NCI-H2171 treated with DMSO at 0.1 percent for 48 hours (cell line): ENCODE measurements at places on chromosomes 4 and X.

DNA sequence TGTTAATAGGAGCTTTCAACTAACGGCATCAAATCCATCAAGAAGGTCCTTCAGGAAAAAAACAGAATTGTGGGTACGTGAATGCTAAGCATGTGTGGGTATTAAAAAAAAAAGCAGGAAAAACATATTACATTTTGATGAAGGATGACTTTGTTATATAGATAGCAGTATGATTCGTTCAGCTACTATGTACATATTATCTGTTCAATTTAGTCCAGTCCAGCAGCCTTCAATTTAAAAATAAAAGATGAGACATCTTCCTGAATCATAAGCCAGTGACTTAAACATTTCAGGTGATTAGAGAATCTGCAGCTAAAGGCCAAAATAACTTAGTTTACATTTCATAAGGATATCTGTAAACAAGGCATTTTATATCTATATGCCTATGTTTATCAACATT, 63.4 kb downstream of the LCORL start:
- DNase-seq = no peak

DNA sequence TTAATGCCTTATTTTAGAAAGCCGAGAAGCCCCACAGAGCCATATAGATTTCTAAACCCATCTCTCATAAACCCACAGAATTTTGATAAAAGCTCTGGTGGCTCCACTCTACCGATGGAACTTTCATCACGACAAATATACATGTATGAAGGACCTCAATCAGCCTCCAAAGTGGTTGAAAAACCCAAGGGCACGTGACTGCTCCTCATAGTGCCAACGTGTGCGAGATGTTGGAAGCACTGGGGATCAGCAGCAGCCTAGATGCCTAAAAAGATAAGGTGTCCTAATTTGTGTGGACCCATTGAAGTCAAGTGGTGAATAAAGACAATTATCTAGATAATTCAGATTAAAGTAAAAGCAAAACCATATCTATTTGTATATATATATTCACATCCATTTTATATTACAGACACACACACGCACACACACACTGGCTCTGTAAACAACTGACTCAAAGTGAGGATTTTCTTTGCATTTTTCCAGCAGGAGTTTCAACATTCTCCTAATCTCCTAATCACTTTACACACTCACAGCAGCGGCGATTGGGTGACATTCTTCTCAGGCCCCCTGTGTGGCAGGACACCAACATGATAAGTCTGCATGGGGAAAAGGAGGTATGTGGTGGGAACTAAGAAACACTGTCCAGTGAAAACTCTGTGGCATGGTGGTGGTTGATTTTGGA, 2.8 kb upstream of the PITX2 start:
- DNase-seq = no peak

- no peak for DNase-seq
Observed at GRCh38 chr4:109465069-109465468, 31.5 kb downstream of the SEC24B start.

- DNase-seq = no peak
Observed at GRCh38 chr4:7172508-7172907, 19.8 kb upstream of the SORCS2 start.

DNA sequence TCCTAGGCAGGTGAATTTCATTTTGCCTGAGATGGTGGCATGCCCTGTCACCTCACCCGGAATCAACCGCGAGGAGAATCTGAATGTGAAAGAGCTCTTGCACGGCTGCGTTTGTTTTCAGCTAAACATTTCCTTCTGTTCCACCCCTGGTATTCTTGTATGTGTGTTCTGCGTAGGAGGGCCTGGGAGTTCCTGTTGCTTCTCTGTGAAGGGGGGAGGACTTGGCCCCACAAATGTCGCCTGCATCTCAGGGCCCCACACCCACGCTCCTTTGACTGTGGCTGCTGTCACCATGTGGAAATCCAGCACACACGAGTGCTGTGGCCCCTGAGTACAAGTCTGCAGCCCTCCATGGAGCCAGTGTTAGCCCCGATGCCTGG, 45.8 kb upstream of the CLCN4 start:
- DNase-seq = no peak

GRCh38 chr4:190121759-190122158, 51.8 kb upstream of the DUX4 start:
- DNase-seq = no peak

GRCh38 chr4:96654045-96654444, 814.2 kb downstream of the PDHA2 start:
- no peak for DNase-seq

- no peak for DNase-seq
Observed at GRCh38 chrX:19846995-19847790, 40.2 kb downstream of the SH3KBP1 start.

DNA sequence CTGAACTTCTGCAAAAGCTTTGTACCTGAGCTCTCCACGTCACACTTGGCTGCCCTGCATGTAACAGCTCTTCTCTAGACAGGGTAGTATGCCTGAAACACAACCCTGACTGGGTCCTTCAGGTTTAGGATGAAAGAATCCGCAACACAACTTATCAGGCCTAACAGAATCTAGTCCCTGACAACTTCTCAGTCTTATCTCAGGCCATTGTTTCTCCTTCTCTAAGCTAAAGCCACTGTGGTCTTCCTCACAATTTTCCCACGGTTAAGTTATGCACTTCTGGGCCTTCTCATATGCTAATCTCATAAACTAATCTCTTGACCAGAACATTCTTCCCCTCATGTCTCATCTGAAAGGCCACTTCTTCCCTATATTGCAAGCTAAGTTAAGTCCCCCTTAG, 10.8 kb upstream of the TMPRSS11B start:
- DNase-seq = no peak

DNA sequence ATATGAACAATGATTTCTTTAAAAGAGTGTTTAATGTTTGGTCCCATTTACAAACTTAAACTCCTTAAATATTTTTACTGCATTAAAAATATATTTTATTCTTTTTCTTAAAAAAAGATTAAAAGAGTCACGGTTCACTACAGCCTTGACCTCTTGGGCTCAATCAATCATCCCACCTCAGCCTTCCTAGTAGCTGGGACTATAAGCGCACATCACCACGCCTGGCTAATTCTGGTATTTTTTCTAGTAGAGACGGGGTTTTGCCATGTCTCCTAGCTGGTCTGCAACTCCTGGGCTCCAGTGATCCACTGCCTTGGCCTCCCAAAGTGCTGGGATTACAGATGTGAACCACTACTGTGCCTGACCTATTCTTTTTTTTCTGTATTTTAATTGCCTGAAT, 104.7 kb upstream of the TLR2 start:
- no peak for DNase-seq

- no peak for DNase-seq
Observed at GRCh38 chr4:41192136-41192535, 22.2 kb downstream of the APBB2 start.

- no peak for DNase-seq
Observed at GRCh38 chrX:68363984-68364383, 69.3 kb downstream of the OPHN1 start.
